HL-60 (cell line): ENCODE measurements at places on chromosomes 1 and 21.

DNA sequence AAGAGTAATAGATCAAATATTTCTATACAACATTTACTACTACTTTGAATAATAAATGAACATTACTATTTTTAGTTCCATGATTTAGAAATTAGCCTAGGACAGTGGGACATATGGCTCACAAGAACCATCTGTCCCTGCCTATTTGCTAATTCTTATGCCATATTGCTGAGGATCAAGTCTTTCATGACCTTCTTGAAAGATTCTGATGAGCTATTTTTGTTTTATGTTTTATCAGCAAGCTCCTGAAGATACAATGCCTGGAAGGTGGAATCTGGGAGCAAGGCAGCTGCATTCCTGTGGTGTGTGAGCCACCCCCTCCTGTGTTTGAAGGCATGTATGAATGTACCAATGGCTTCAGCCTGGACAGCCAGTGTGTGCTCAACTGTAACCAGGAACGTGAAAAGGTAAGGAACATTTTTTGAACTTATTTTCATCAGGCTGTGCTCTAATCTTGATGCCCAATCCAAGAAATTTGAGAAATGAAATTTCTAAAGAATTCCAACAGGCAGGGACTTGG lies 326.7 kb downstream of the PAPPA2 start:
- DNase-seq = no peak

GRCh38 chr21:37233551-37234146 lies 33.5 kb downstream of the VPS26C start:
- DNase-seq = no peak

- DNase-seq = no peak
Measured at GRCh38 chr1:182245040-182245439, 146.6 kb downstream of the GLUL start.

DNA sequence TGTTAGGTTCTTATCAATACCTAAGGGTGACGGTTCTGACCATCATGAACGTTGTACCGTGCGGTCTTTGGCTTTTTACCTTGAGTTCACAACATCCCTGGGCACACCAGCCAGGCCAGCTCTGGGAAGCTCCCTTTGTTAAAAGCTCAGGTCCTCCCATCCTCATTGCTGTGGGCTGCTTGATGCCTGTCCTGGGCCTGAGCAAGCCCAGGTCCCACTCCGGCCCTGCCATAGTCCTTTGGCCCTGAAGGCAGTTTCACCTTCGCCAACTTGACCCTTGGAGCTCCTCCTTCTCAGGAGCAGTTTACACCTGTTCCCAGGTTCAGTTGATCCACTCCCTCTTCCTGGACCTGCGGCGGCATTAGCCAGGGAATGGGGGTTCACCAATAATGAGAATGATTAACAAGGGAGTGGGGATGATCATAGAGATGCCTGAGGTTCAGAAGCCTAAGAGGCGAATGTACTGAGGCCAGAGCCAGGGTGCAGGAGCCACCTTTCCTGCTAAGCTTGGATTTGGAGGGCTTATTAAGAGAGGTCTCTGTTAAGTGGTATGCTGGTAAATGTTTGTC lies 40.2 kb downstream of the DHCR24 start:
- no peak for DNase-seq

GRCh38 chr1:87615491-87615890 lies 286.8 kb downstream of the LMO4 start:
- DNase-seq = no peak

DNA sequence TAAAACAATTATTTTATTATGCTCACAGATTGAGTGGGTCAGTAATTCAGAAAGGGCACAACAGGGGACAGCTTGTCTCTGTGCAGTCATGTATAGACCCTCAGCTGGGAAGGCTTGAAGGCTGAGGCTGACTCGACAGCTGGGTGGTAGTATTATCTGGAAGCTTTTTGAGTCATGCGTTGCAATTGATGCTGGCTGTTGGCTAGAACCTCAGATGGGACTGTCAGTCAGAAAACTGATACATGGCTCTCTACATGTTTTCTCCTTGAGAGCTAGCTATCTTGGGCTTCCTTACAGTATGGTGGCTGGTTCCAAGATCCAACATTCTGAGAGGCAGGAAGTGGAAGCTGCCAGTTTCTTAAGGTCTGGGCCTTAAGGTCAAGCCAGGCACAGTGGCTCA lies 61.5 kb upstream of the SELENON start:
- DNase-seq = no peak

- DNase-seq = peak; percentile 79
Measured at GRCh38 chr1:17438318-17439249, 893 bp downstream of the RCC2 start.

- DNase-seq = no peak
Measured at GRCh38 chr1:231918239-231919015, 291.8 kb downstream of the DISC1 start.

DNA sequence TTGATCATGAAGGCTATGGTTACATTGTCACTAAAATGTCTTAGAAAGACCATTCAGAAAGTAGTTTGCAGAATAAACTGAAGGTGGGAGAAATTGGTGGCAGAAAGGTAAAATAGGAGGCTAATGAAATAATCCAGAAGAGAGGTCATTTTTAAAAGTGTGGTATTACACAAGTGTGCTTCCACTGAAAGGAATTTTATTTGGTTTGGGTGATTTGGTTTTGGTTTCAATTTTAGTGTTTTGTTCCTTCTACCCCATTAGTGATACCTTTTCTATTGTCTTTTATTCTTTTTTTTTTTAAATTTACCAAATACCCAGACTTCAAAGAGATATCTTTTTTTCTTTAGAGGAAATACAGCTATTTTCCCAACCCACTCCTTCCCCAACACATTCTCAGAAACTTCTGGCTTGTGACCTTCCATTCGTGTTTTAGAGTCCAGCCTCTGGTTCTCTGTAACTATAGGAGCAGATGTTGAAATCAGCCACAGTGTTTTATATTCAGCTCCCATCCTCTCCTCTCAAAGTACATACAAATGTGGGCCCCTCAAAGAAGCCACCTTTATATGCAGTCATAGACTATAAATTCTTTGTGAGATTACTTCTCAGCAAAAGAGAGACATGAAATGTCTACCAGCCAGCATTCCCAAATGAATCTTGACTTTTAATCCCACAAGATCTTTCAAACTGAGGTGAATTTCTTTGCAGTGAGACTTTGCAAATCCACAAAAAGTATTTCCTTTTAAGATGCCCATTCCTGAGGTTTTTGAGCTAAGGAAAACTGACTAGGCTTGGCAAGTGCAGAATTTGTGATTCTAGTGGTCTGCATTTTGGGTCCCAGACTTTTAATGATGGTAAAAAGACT lies 42.0 kb upstream of the PALMD start:
- DNase-seq = no peak

GRCh38 chr21:17461582-17461981 lies 51.3 kb upstream of the CXADR start:
- DNase-seq = no peak

- DNase-seq = no peak
Measured at GRCh38 chr1:223230161-223230881, 87.3 kb upstream of the TLR5 start.

DNA sequence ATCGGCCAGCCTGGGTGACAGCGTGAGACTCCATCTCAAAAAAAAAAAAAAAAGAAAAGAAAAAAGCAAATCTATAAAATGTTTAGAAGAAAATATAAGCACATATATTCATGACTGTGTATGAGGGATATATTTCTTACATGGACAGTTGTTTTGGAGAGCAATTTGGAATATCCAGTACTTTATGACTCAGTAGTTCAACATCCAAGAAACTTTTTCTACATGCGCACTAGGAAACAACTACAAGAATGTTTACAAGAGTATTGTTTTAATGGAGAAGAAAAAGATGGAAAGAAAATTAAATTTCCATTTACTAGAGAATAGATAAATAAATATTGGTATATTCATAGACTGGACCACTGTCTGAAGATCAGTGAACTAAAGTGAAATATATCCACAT lies 77.5 kb downstream of the MAST2 start:
- DNase-seq = no peak

- peak; percentile 53 for DNase-seq
Measured at GRCh38 chr1:59057211-59057694, 239.6 kb upstream of the FGGY start.

DNA sequence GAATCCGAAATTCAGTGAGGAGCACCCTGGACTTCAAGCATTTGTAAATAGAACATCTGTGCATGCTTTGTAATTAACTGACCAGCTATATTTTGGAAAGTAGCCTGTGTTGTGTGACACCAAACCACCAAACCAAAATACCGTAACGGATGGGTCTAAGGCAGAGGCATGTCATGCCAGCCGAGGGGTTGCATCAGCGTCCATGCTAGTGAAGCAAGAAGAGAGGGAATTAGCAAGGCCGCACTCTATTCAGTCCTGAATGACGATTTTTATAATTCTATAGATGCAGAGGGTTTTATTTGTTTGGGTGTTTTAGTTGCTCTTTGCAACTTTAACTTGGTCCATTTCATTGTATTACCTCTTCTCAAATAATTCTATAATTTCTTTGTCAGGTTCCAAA lies 116.8 kb upstream of the SMYD2 start:
- no peak for DNase-seq

- DNase-seq = no peak
Measured at GRCh38 chr1:228101994-228102790, 933 bp downstream of the C1orf35 start.

DNA sequence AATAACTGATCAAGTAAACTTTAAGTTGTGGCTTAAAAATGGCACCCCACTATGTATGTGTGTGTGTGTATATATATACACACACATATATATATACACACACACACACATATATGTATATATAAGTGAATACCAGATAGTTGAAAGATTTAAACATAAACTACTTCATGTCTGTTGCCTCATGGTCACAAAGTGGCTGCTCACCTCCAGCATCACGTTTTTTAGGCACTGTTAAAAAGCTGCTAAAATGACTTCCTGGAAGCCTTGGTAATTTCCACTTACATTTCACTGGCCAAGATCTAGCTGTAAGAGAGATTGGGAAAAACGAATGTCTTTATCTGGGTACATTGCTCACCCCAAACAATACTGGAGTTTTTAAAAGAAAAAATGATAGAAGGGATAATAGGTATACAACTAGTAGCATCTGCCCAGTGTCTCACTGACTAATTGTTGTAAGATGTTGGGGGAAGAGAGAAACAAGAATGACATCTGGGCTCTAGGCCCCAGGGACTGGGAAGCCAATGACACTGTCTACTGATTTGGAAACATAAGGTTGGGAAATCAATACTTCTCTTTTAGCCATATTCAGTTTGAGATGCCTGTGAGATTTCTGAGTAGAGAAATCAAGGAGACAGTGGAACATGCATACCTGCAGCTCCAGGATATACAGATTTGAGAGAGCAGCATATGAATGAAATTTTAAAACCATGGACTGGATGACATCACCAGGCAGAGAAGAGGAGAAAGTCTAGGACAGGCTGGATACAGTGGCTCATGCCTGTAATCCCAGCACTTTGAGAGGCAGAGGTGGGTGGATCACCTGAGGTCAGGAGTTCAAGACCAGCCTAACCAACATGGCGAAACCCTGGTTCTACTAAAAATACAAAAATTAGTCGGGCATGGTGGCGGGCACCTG lies 42.8 kb downstream of the CLDN14 start:
- peak; percentile 64 for DNase-seq

- no peak for DNase-seq
Measured at GRCh38 chr1:119045096-119045746, 57.1 kb upstream of the TBX15 start.

GRCh38 chr1:108512239-108513043 lies 47.5 kb upstream of the EEIG2 start:
- no peak for DNase-seq
